ENCODE measurements at places on chromosomes 11 and 22. TPM values are rescaled to one million over a fixed set of nuclear protein-coding genes. Genes with fewer than 3 reads are reported as not detected.

PRG3 gene
- not detected for total RNA-seq

- no peak for DNase-seq
Observed at GRCh38 chr11:32310214-32310601, 125.1 kb downstream of the WT1 start.

LINC01488 gene
- not detected for total RNA-seq

DNA sequence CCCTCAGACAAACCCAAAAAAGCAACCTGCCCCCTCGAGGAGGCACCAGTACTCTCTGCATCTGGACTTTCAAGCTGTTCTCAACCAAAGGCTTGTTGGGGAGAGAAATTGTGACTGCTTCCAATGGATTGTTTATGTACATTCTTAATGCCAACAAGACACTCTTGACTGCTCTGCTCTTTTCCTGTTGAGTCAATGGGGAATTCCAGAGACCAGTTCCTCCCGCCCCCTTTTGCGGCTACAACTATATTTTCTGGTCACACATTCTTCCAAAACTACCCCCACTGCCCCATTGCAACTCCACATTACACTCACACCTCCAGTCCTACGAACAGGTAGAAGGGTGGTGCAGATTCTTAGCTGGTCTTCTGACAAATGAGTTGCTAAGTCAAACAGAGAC is 187.0 kb downstream of the DSCAML1 start:
- DNase-seq, result peak; percentile 63

IL10RA gene
- total RNA-seq, result not detected

VSIG10L2 gene
- total RNA-seq, result not detected

- DNase-seq, result no peak
Observed at GRCh38 chr11:24543771-24544170, 46.9 kb downstream of the LUZP2 start.

- DNase-seq, result no peak
Observed at GRCh38 chr22:39661842-39662685, 91.5 kb downstream of the CACNA1I start.

DNA sequence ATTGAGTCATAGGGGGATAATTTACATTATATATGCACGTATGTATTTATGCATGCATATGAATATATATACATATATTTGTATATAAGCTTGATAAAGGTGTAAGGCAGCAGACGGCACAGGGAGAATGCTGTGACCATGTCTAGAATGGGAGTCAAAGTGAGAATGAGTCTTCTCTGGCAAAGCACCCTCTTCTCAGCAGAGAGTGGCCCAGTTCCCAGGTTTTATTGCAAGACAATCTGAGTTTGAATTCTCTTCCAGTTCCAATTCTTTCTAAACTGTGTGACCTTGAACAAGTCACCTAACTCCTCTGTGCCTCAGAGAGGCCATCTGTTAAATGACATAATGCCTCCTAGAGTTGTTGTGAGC is 13.8 kb downstream of the EHF start:
- DNase-seq, result peak; percentile 34

DNA sequence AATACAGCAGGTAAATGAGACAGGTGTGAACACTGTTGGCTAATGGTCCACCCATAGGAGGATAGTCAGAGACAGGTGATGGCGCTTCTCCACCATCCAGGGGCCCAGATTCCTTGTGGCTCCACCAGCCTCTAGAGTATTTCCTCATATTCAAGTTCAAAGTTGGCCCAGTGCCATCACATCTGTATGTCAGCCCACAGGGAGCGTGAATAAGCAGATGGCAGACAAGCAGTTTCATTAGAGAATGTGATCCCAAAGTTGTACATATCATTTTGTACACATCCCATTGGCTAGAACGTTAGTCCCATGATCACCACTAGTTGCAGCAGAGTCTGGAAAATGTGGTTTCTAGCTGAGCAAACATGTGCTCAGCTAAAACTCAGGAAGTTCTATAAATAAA is 11.0 kb upstream of the CWF19L2 start:
- DNase-seq, result no peak

DNAJC24 gene
- total RNA-seq, result 4.0 TPM

DNA sequence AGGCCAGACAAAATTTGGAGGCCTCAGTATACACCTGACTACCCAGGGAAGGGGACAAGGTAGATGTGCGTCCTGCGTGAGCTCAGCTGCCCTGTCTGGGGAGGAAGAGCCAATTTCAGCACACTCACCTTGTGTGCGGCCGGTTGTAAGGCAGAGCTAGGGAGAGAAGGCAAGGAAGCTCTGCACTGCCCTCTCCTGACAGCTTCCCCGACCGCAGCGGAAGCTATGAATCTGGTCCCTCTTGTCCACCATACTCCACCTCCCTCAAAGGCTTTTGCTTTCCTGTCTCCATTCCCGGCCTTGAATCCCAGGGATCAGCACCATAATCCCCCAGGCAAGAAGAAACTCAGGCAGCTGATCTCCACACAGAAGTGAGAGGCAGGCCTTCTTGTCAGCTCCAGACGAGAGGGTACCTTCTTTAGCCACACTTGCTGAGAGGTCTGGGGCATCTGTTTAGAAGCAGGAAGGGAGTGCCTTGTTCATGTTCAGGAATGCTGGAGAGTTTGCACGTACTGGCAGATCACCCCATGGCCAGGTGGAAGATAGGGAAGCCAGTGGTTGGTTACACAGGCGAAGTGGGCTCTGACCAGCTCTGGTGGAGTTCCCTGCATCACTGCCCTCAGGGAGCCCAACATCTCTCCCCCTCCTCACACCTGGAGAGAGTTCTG is 62.5 kb downstream of the FEZ1 start:
- peak; percentile 29 for DNase-seq

- no peak for DNase-seq
Observed at GRCh38 chr11:94866231-94866822, 98.2 kb downstream of the AMOTL1 start.

GRCh38 chr11:60116996-60117790 is 28.7 kb downstream of the MS4A2 start:
- no peak for DNase-seq

DNA sequence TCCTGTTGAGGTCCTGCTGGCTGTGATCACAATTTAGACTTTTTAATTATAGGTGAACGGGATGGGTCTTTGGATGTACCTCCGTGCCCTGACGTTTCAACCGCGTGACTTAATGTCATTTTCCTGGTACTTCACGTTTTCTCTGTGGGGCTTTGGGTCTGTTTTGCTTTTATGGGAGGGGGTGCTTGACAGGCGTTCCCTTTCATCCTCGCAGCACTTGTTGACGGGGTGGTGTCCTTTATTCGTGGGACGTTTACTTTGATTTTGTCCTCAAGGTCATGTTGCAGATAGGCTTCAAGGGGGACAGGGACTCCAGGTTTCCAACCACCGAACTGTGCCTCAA is 994 bp downstream of the PPP6R3 start:
- DNase-seq, result no peak

GRCh38 chr11:57680552-57680874 is 12.6 kb downstream of the ZDHHC5 start:
- no peak for DNase-seq

DNA sequence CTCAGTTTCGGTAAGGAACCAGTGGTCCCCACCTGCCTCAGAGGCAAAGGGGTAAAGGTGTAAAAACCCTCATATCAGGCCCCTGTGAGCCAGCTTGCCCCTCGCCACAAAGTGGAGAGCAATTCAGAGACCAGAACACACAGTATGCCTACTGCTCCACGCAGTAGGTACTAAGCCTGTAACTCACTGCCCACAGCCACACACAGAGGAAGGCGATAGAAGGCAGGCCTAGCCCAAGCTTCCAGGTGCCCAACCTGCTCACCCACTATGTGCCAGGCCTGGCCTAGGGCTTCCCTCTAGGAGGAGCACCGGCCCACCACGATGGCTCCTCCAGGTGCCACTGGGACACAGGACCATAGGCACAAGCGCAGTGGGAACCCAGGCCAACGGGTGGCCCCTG is 63.1 kb upstream of the TCF20 start:
- no peak for DNase-seq

C1QTNF4 gene
- total RNA-seq, result not detected

DNA sequence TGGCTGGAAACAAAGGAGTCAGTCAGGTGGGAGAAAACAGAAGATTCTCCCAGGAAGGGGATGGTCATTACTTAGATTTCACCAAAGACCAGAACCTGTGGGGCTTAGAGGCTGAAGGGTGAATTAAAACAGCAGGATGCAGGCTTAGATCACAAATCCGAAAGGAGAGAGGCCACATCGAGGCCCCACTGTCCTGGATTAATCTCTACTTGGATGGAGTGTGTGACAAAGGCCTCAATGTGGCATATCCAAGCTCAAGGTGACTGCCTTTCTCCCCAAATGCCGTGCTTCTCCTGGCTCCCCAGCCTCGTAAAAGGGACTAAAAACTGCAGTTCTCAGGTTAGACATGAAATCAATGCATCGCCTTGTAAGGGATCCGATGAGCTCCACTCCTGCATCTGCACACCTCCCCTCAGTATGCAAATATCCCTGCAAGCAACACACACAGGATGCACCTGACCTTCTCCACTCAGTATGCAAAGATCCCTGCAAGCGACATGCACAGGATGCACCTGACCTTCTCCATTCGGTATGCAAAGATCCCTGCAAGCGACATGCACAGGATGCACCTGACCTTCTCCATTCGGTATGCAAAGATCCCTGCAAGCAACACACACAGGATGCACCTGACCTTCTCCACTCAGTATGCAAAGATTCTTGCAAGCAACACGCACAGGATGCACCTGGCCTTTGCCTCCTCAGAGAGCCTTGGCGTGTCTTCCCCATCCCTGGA is 447.4 kb downstream of the BRD1 start:
- DNase-seq, result no peak

DNA sequence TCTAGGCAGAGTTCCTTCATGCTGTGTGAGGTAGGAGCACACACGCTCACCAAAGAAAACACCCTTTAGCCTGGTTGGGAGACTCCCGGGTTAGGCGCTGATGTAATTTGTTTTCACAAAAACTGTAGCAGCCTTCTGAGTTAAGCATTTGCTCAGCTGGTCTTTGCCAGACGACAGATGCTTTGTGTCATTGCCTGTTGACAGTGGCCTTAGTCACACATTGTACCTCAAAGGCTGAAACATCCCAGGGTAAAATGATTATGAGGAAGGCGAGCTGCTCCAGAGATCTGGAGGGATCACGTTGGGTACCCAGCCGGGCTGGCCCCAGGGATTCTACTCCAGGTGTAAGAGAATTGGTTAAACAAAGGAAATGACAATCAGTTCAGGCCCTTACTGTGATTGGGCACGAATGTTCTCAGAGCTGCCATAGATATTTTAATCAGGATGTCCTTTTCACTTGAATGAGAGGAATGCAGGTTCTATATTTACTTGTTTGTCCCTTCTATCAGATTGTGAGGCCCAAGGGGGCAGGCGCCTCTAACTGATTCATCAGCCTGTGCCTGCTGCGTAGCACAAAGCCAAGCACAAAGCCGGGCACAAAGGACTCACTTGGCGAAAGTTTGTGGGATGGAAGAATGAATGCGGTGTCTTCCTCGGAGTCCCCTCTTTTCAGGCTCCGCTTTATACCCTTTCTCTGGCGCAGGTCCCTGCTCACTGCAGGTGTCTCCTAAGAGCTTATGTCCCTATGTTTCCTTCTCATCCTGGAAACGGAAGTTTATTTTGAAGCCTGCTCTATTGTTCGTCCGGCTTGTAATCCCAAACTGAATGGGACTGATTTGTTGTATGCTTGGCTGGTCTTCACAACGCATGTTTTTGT is 47.1 kb downstream of the ADM start:
- DNase-seq, result peak; percentile 71

DNA sequence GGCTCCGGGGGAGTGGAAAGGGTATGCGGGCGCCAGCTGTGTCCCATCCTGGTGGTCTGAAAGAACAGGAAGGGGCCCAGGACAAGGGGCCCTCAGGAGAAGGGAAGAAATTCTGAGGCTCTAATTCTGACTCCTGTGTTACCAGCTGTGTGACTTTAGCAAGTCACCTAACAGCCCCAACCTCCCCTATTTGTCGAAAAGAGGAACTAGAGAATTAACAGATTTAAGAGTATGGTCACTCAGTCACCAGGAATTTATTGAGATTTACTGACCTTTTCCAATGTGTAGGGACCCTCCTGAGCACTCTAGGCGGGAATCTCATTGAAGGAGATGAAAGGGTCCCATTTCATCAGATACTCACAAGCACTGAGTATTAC is 14.6 kb downstream of the RPS6KA4 start:
- no peak for DNase-seq

GRCh38 chr11:85941380-85941973 is 86.3 kb downstream of the CCDC83 start:
- peak; percentile 36 for DNase-seq

- no peak for DNase-seq
Observed at GRCh38 chr22:28977060-28977459, 84.6 kb downstream of the C22orf31 start.

OR8J1 gene
- total RNA-seq, result not detected

VEGFB gene
- total RNA-seq, result 9.3 TPM

DNA sequence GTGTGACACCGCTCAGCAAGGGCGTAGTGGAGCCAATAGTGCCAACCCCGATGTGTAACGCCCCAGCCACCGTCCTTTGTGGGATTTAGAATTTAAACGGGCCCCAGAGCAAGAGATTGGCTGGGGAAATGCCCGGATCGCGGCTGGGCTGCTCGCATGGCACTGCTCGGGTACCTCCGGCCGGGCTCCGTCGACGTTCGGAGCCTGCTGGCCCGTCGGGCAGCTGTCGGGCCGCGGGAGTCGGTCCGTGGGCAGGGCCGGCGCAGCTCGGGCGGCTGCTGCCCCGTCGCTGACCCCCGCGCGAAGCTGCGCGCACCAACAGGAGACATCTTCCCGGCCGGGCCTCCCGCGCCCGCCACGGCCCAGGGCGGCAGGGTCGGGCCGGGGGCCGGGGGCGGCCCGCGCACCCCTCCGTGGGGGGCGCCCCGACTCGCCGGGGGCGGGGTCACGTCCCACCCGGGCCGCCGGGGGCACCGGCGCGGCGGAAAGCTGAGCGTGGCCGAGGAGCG is 1.3 kb upstream of the KDM2A start:
- DNase-seq, result no peak

TRIM49D1 gene
- total RNA-seq, result not detected

DNA sequence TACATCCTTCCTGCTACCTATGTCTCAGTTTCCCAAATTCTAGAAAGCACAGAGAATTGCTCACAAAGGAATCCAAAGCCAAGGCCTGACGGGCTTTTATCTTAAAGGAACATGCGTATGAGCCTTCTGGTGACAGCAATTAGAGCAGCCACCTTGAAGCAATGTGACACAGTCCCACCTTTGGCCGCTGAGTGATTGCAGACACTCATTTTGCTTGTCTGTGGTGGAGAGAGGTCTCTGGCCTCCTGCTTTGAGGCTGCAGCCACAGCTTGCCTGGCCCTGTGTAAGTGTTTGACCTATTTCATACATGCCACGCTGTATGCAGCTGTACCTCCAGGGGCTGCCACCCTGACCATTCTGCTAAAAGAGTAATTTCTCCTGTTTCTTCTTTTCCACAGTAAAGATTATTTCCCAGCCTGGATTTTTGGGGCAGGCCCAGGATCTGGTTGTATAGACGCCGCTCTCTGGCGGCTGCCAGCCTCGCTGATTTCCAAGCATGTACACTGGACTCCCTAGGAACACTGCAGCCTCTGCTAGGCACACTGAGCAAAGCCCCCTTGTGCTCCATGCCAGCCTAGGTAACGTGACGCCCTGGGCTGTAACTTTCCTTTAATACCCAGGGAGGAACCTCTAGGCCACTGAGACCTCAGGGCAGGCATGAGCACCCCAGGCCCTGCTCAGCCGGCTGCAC is 1.1 kb upstream of the TMA7B start:
- DNase-seq, result no peak
